ENCODE measurements at places on chromosomes 5 and 9. TPM values are rescaled to one million over a fixed set of nuclear protein-coding genes. Genes with fewer than 3 reads are reported as not detected.

- H3K36me3 ChIP-seq: no peaks in the 10 kb centered on the region
- H3K4me1 ChIP-seq: no peaks in the 10 kb centered on the region
- DNase-seq: no peak
- H3K27ac ChIP-seq: no peak overlapping the region
- no peaks in the 10 kb centered on the region for H3K27me3 ChIP-seq
These were observed 57.8 kb upstream of the FBXL7 start for GRCh38 chr5:15442193-15442570.

DNA sequence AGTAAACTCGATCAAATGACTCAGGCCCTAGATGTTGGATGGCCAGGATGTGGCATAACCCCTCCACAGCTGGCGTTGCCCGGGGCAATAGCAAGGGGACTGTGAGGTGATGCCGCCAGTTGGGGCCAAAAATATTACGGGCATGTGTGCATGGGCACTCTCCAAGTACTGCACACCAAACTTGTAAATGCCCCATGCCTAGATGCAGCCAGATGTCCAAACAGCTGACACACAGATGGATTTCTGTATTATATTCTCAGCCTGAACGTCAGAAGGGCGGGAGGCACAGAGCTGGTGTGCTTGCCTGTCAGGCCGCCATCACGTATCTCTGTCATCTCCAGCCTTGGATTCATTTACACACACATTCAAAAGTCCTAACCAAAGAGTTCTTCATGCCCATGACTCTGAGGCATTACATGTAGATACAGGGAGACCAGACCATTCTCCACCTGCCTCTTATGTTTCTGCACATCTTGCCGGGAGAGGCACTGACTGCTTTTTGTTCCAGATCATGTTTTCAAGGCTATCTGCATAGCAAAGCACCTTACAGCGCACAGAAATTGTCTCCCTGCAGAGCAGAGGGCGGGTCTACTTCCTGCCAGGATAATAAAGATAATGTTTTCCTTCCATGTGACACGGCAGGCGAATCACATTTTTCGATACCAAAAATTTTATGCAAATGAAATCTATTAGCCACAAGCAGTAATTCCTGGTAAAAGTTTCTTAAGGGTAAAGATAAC is 200.9 kb upstream of the ADAMTS16 start:
- no peak overlapping the region for H3K4me3 ChIP-seq
- DNase-seq: no peak
- H3K36me3 ChIP-seq: no peaks in the 10 kb centered on the region
- no peaks in the 10 kb centered on the region for H3K27me3 ChIP-seq
- H3K4me1 ChIP-seq: no peaks in the 10 kb centered on the region
- no peak overlapping the region for H3K27ac ChIP-seq

DNA sequence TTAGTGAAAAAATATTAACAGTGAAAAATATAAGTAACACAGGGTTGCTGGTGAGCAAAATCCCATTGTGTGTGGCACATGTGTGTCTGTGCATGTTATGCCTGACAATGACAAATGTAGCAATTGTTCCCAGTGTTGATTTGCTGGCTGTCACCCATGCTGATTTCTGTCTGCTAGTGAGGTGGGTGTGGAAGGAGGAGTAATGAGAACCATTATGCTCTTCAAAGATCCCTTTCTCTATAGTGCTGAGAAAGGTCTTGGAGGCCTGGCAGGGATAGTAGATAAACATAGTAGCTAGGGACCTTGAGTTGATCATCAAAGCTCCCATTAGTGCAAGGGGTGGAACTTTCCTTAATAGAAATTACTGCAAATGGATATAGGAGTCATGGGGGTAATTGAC is 152.5 kb upstream of the CLINT1 start:
- H3K27ac ChIP-seq: no peak overlapping the region
- H3K4me3 ChIP-seq: no peak overlapping the region
- DNase-seq: no peak

DNA sequence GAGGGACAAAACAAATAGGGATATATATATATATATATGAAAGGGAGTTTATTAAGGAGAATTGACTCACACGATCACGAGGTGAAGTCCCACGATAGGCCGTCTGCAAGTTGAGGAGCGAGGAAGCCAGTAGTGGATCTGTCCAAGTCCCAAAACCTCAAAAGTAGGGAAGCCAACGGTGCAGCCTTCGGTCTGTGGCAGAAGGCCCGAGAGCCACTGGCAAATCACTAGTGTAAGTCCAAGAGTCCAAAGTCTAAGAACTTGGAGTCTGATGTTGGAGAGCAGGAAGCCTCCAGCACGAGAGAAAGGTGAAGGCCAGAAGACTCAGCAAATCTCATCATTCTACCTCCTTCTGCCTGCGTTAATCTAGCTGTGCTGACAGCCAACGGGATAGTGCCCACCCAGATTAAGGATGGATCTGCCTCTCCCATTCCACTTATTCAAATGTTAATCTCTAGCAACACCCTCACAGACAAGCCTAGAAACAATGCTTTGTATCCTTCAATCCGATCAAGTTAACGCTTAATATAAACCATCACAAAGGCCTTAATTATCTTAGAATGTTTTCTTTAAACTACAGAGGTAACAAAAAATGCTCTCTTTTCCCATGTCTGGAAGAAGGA is 23.8 kb upstream of the DAB2 start:
- no peaks in the 10 kb centered on the region for H3K4me1 ChIP-seq
- no peak for DNase-seq
- no peaks in the 10 kb centered on the region for H3K36me3 ChIP-seq
- H3K27me3 ChIP-seq: no peaks in the 10 kb centered on the region
- no peak overlapping the region for H3K27ac ChIP-seq
- H3K4me3 ChIP-seq: no peak overlapping the region

DNA sequence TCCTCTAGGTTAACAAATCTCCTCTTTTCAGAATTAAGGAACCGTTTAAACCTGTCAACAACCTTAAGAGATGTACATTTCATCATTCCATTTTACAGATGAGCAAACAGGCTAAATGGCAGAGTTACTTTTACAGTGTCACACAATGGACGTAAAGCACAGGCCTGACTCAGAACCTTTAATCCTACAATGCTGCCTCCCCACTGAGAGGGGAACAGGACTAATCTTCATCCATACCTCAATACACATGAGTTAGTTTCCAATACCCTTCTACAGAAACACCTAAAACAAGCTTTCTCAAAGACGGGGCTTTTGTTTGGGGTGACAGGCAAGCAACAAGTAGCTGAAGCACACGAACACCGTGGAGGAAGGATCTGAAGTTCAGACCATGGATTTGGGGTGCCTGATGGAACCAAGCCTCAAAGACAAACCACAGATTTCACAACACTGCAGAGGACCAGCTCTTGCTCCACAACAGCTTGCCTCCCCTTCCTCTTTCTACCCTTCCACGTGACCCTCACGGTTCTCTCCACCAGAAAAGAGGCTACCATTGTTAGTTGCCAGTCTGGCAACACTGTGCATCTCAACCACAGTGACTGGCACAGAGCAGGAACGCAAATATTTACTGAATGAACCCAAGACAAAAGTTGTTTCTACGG is 1.8 kb downstream of the RNF130 start:
- H3K4me3 ChIP-seq: no peak overlapping the region
- no peak overlapping the region for H3K27ac ChIP-seq
- DNase-seq: no peak
- no peaks in the 10 kb centered on the region for H3K4me1 ChIP-seq
- no peaks in the 10 kb centered on the region for H3K27me3 ChIP-seq

- no peak for DNase-seq
- H3K27ac ChIP-seq: no peak overlapping the region
- H3K36me3 ChIP-seq: no peaks in the 10 kb centered on the region
- H3K4me1 ChIP-seq: no peaks in the 10 kb centered on the region
These were observed 162.6 kb upstream of the ADAMTS16 start for GRCh38 chr5:4977416-4978110.

DNA sequence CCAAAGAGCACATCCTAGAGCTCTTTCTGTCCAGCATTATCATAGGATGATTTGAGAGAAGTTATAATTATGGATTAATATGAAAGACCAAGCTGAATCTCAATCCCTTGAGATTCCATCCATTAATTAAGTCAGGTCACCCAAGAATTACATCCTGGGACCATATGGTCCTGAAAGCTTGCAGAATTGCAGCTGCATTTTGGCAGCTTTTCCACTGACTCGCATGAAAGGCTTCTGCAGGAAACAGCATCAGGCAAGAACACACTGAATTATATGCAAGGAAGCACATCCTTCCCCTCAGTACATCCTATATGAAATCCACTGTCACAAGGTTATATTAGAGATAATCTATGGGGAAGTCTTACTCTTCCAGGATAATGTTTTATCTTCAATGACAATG is 109.1 kb upstream of the CTNND2 start:
- no peaks in the 10 kb centered on the region for H3K4me1 ChIP-seq
- no peak overlapping the region for H3K4me3 ChIP-seq
- no peaks in the 10 kb centered on the region for H3K27me3 ChIP-seq
- H3K36me3 ChIP-seq: no peaks in the 10 kb centered on the region

GRCh38 chr9:95505072-95505716 is 11.6 kb downstream of the PTCH1 start:
- peaks cover 10% of the 10 kb centered on the region for H3K4me1 ChIP-seq
- H3K36me3 ChIP-seq: no peaks in the 10 kb centered on the region
- H3K4me3 ChIP-seq: peak overlapping the region; percentile 44
- H3K27ac ChIP-seq: no peak overlapping the region
- no peak for DNase-seq
- H3K27me3 ChIP-seq: peaks cover 7% of the 10 kb centered on the region

DNA sequence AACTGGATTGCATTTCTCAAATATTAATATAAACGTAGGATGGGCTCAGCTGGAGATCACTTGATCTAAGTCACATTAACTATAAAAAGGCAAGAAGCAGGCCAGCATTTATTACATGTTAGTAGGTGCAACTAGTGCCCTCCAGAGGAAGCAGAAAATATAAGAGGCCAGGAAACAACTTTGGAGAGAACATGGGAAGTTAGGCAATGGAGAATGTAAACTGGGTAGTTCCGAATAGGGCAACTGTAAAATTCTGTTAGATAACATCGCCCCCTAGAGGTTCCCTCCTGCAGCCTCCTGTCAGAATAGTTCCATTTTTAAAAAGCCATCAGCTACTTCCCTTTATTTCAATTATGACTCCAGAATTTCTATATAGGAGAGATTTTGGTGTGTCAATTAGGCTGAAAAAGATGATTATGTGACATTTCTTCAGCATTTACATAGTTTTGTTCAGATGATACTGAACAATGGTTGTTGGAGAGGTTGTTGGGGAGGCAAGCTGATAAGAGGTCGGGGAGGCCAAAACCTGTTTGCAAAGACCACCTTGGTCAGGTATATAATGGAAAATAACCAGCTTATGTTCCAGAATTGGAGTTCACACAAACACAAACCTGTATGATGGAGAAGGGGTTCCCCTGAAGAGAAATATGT is 22.4 kb downstream of the CCL28 start:
- peak; percentile 9 for DNase-seq
- no peaks in the 10 kb centered on the region for H3K4me1 ChIP-seq
- no peaks in the 10 kb centered on the region for H3K27me3 ChIP-seq
- no peak overlapping the region for H3K4me3 ChIP-seq
- no peak overlapping the region for H3K27ac ChIP-seq

GRCh38 chr5:96474073-96474472 is 41.0 kb upstream of the PCSK1 start:
- H3K4me3 ChIP-seq: no peak overlapping the region
- DNase-seq: no peak
- no peak overlapping the region for H3K27ac ChIP-seq
- H3K27me3 ChIP-seq: no peaks in the 10 kb centered on the region
- H3K4me1 ChIP-seq: no peaks in the 10 kb centered on the region

- no peak for DNase-seq
- peak overlapping the region; percentile 97 for H3K27ac ChIP-seq
- peak overlapping the region; percentile 84 for H3K4me3 ChIP-seq
- H3K36me3 ChIP-seq: peaks cover 3% of the 10 kb centered on the region
- no peaks in the 10 kb centered on the region for H3K27me3 ChIP-seq
These were observed 679 bp downstream of the B4GALT1 start for GRCh38 chr9:33166231-33167083.

- H3K27ac ChIP-seq: no peak overlapping the region
- DNase-seq: no peak
- H3K36me3 ChIP-seq: no peaks in the 10 kb centered on the region
- H3K27me3 ChIP-seq: no peaks in the 10 kb centered on the region
- H3K4me3 ChIP-seq: no peak overlapping the region
- H3K4me1 ChIP-seq: no peaks in the 10 kb centered on the region
These were observed 68.8 kb downstream of the ELL2 start for GRCh38 chr5:95892784-95893354.

GRCh38 chr9:107856633-107857032 is 367.1 kb upstream of the KLF4 start:
- H3K27me3 ChIP-seq: no peaks in the 10 kb centered on the region
- no peak for DNase-seq
- H3K27ac ChIP-seq: no peak overlapping the region
- H3K36me3 ChIP-seq: no peaks in the 10 kb centered on the region
- no peaks in the 10 kb centered on the region for H3K4me1 ChIP-seq

- H3K27ac ChIP-seq: no peak overlapping the region
- no peaks in the 10 kb centered on the region for H3K4me1 ChIP-seq
- H3K27me3 ChIP-seq: no peaks in the 10 kb centered on the region
- DNase-seq: no peak
- no peaks in the 10 kb centered on the region for H3K36me3 ChIP-seq
These were observed 307.7 kb upstream of the ZNF608 start for GRCh38 chr5:125054146-125054545.

DNA sequence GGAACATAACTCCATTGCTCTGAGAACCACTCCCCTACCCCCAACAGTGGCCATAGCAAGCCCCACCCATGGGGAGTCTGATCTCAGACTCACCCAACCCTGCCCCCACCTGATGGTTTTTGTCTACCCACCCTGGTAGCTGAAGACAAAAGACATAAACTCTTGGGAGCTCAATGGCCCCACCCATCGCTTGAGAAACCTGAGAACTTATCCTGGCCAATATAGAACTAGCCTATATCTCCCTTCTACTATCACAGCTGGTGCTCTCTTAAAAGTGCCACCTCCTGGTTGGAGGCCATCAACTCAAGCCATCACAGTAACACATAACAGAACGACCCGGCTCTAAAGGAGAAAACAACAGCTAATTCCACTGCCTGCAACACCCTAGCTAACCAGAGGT is 47.9 kb upstream of the SNAPC3 start:
- H3K36me3 ChIP-seq: no peaks in the 10 kb centered on the region
- no peaks in the 10 kb centered on the region for H3K4me1 ChIP-seq
- H3K4me3 ChIP-seq: no peak overlapping the region
- peaks cover 12% of the 10 kb centered on the region for H3K27me3 ChIP-seq
- DNase-seq: no peak

DNA sequence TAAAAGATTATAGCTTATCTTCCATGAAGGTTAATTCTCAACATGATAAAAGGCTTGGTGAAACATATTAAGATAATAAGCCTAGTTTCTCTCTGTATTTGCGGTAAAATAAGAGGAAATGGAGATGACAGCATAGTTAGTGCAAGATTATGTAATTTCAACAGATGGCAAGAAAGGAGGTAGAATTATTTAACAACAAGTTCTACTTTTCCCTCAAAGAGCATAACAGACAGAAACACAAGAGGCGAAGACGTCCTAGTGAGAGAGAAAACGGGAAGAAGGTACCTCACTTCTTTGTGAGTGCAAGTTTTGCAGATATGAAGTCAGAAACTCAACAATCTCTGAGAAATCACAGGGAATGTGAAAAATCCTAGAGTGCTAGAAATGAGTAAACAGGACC is 144.8 kb upstream of the ADCY2 start:
- H3K27me3 ChIP-seq: no peaks in the 10 kb centered on the region
- H3K27ac ChIP-seq: no peak overlapping the region
- H3K36me3 ChIP-seq: no peaks in the 10 kb centered on the region

- H3K36me3 ChIP-seq: no peaks in the 10 kb centered on the region
- H3K4me1 ChIP-seq: peaks cover 31% of the 10 kb centered on the region
- peak; percentile 64 for DNase-seq
These were observed 43.1 kb downstream of the POLR1E start for GRCh38 chr9:37528652-37529471.

The C9orf78 gene
- total RNA-seq: 80.5 TPM

The COL27A1 gene
- total RNA-seq: 0.95 TPM

The CCDC152 gene
- total RNA-seq: 6.5 TPM

All from T-cell (primary cell).